ENCODE measurements at places on chromosomes 4 and X.
A peak's percentile ranks its signal among the peaks of the same experiment; 100 is the strongest.

- H3K27ac ChIP-seq, result no peak overlapping the region
- peaks cover 52% of the 10 kb centered on the region for H3K4me1 ChIP-seq
- DNase-seq, result no peak
These were observed 12.9 kb downstream of the MSX1 start for GRCh38 chr4:4872314-4872903.

- H3K4me1 ChIP-seq, result peaks cover 19% of the 10 kb centered on the region
- H3K4me3 ChIP-seq, result no peak overlapping the region
- H3K27me3 ChIP-seq, result no peaks in the 10 kb centered on the region
- H3K27ac ChIP-seq, result peak overlapping the region; percentile 36
- DNase-seq, result no peak
These were observed 2.1 kb downstream of the ABHD18 start for GRCh38 chr4:127967141-127967775.

- H3K4me1 ChIP-seq, result peaks cover 23% of the 10 kb centered on the region
- H3K4me3 ChIP-seq, result no peak overlapping the region
- H3K27ac ChIP-seq, result no peak overlapping the region
- H3K36me3 ChIP-seq, result no peaks in the 10 kb centered on the region
- no peaks in the 10 kb centered on the region for H3K27me3 ChIP-seq
- no peak for DNase-seq
These were observed 157.2 kb downstream of the ATP10D start for GRCh38 chr4:47642191-47642830.

DNA sequence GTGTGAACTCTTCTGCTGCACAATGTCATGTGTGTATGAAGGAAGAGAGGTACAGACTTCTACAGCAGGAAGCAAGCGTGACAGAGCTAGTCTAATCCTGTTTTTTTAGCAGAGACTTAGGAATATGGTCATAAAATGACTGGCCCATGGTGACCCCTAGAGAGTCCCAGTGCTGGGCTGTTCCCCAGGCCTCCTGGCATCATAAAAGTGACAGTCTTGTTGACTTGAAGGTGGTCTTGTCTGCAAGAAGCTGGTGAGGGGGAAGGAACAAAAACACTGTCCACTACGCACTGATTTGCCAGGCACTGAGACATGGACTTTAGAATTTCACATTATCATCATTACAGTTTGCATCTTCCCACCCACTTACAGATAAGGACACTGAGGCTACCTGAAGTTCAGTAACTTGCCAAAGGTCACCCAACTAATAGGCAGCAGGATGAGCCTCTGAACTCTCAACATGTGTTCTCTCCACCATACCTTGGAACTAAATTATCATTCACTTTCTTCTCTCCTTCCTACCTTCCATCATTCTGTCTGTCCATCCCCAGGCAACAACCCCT lies 63.0 kb downstream of the HADH start:
- no peak overlapping the region for H3K27ac ChIP-seq
- no peaks in the 10 kb centered on the region for H3K27me3 ChIP-seq
- no peak for DNase-seq
- H3K4me3 ChIP-seq, result no peak overlapping the region
- peaks cover 12% of the 10 kb centered on the region for H3K36me3 ChIP-seq

DNA sequence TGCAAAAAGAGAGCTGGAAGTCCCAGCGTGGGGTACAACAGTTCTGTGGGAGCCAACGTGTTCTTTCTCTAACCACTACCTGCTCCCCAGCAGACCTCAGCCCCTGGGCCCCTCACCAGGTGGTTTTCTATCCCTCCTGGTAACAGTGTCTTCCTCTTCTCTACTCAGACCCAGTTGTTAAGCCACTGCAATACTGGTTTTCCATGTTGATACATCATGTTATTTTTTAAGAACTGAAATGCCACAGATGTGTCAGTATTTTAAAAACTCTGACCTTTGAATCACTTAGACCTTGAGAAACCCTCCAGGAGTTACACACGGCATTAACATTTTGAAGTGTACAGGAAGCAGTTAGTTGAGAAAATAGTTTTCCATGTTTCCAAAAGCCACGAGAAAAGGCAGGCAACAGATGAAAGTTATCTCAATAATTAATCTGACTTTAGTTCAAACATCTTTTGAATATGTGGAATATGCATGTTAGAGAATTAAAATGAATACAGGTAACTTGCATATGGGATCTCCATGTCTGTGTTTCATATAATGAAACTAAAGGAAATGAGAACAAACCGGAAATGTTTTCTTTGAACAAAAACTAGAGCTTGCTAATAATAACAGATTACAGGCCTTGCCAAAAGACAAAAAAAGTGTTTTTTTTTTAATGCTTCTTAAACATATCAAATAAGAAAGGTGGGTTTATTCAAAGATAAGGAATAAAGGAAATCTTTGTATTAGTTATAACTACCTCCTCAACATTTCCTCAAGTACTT lies 108.8 kb downstream of the ZNF827 start:
- DNase-seq, result no peak
- peaks cover 17% of the 10 kb centered on the region for H3K4me1 ChIP-seq
- no peaks in the 10 kb centered on the region for H3K27me3 ChIP-seq
- H3K27ac ChIP-seq, result peak overlapping the region; percentile 67
- no peak overlapping the region for H3K4me3 ChIP-seq
- H3K36me3 ChIP-seq, result peaks cover 44% of the 10 kb centered on the region

- H3K36me3 ChIP-seq, result peaks cover 6% of the 10 kb centered on the region
- H3K27me3 ChIP-seq, result no peaks in the 10 kb centered on the region
- H3K27ac ChIP-seq, result no peak overlapping the region
- H3K4me3 ChIP-seq, result no peak overlapping the region
These were observed 195.8 kb downstream of the PDGFC start for GRCh38 chr4:156775813-156776212.

- no peaks in the 10 kb centered on the region for H3K36me3 ChIP-seq
- H3K27me3 ChIP-seq, result no peaks in the 10 kb centered on the region
- DNase-seq, result no peak
- H3K27ac ChIP-seq, result peak overlapping the region; percentile 97
These were observed 440.2 kb downstream of the INPP4B start for GRCh38 chr4:142405695-142406498.

GRCh38 chrX:111098874-111099273 lies 2.9 kb downstream of the PAK3 start:
- DNase-seq, result peak; percentile 71
- H3K4me3 ChIP-seq, result no peak overlapping the region
- peaks cover 44% of the 10 kb centered on the region for H3K27me3 ChIP-seq
- peaks cover 10% of the 10 kb centered on the region for H3K4me1 ChIP-seq
